Stimulated activated CD4-positive, alpha-beta T cell treated with anti-CD3 and anti-CD28 coated beads, Interleukin-12 subunit alpha, Interleukin-12 subunit beta, amount 100 ng/mL, for 4 hours (primary cell): ENCODE measurements at places on chromosomes 1 and 21.

DNA sequence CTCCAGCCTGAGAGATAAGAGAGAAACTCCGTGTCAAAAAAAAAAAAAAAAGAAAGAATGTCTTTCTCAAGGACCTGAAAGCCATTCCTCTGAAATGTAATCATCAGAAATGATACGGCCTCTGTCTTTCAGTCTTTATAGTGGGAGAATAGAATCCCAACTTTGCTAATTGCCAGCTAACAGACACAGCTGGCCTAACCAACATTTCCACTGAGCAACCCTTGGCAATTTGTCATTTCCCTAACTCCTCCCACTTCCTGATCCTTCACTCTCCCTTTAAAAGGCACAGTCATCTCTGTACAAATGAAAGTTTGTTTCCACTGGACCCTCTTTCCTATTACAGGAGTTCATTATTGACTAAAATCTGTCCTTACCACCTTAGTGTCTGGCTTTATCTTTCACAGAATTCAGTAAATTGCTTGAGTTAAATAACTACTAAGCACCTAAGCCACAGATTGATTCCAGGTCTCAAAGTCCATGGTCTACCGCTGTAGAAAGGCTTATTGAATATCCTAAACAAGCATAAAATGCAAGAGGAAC lies 4.3 kb upstream of the CBR1 start:
- DNase-seq = no peak

DNA sequence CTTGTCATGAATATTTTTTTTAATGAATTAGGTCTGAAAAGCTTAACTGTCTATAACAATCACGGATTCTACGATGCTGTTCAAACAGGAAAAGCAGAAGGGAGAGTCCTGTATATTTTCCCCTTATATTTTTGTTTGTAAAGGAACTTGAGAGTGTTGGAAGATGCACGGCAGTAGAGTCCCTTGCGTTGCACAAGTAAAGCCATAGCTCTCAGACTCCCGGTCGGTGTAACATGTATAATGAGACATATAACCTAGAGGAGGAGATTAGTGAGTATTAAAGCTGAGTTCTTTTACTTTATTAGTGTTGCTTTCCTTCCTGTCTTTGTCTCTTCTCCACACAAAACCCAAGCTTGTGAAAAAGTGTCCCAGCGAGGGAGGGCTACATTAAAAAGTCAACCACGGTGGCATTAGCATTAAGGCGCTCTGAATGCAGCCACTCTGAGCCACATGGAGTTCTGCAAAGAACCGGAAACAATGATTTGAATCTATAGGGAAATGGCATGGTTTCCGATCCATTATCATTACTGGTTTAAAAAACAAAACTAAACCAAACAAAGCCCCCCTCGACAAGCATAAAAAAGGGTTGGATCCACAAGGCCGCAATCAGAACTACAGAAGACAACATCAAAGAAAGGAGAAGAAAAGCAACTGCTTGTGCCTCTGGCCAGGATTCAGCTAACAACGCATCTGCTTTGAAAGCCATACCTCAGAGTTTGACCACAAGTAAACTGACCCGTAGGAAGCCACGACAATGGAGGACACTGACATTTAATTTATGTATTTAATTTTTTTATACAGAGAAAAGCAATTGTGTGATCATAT lies 356.8 kb downstream of the LMO4 start:
- DNase-seq = no peak

DNA sequence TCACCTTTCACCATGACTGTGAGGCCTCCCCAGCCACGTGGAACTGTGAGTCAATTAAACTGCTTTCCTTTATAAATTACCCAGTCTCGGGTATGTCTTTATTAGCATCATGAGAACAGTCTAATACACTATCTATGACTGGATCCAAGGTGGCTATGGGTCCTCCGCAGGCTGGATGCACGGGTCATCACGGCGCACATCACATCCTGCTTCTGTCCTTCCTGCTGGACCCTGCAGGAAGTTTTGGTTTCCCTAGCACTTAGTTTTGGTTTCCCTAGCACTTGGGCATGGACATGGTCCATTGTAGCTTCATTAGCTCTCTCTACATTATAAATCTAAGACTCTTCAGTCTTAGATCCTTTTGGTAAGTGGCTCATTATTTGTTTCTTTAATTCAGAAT lies 14.2 kb upstream of the PHC2 start:
- DNase-seq = no peak

- no peak for DNase-seq
These were observed 567.2 kb downstream of the SMYD3 start for GRCh38 chr1:245939756-245940345.

DNA sequence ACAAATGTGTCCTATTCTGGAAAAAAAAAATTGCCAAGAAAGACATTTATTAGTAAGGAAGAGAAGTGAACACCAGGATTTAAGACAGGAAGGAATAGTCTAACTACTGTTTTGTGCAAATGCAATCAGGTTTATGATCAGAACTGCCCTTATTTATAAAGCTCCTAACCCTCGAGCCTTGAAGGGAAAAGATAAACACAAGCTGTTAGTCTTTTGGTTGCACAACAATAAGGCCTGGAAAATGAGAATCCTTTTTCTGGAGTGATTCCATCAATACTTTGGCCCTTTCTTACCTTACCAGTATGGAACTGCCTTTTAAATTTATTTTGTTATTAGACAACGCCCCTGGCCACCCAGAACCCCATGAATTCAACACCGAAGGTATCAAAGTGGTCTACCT lies 52.9 kb downstream of the SNRPE start:
- DNase-seq = no peak

DNA sequence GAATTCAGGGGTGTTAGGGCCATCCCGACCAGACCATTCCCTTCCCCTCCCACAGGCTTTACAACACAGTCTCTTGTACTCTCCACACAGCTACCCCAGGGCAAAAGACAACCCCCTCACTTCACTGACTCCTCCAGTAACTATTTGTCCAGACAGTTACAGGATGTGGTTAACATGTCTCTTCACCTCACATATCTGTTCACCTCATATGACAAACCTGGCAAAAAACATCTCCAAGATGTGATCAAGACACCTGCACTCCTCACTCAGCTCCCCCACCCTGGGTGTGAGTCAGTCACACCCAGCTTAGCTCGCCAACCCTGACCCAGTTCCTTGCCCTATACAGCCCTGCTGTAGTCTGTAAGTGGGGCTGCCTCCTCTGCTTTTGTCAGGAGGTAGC lies 490.5 kb upstream of the CHRM3 start:
- no peak for DNase-seq

DNA sequence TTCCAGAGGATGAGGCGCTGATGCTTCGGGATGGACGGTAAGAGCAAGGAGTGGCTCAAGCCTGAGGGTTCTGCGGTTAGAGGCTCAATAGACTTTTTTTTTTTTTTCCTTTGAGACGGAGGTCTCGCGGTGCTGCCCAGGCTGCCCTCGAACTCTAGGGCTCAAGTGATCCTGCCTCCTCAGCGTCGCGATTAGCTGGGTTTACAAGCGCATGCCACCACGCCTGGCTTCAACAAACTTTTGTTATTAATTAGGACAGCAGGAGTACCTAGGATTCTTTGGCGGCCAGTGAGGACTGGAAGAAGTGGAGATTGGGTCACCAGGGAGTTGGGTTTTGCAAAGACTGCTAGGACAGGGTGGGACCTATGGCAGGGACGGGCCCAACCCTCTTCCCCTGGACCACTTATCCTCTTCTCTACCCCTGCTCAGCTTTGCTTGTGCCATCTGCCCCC lies 587 bp downstream of the SCNM1 start:
- DNase-seq = no peak

- no peak for DNase-seq
These were observed 3.1 kb downstream of the PTGFRN start for GRCh38 chr1:116912846-116913245.

- no peak for DNase-seq
These were observed 73.3 kb upstream of the TINAGL1 start for GRCh38 chr1:31502926-31503511.

DNA sequence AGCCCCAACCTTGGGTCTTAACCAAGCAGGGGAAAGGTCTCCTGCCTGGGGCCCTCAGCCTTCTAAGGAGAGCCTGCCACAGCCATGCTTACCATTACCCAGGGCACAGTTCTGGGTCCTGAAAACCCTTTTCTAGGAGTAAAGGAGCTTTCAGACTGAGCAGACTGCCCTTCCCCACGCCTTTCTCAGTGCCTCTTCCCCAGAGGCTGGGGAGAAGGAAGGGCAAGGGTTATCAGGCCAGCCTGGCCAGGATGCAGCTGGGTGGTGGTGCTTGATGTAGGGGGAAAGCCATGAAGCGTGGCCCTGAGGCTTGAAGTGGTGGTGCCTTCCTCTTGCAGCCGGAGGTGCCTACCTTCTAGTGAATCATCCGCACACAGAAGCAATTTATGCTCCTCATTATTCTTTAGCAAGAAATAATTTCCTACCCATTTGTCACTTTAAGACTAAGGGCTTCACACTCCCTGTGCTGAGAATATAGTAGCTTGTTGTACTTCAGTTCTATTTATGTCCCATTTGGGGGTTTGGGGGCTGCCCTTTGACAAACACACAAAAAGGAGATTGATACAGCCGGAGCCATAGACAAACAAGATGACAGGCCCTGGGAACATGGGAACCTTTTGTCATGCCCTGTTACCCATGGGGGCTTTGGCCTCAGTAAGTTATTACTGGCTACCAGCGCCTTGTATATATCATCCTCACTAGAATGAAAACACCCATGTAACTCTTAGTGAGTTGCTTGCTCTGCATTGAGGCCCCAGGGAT lies 40.7 kb downstream of the MAN1C1 start:
- no peak for DNase-seq

GRCh38 chr1:186849271-186849671 lies 20.5 kb downstream of the PLA2G4A start:
- DNase-seq = no peak

- no peak for DNase-seq
These were observed 2.4 kb upstream of the GOLT1A start for GRCh38 chr1:204216236-204216635.

- peak; percentile 42 for DNase-seq
These were observed 7.3 kb downstream of the F11R start for GRCh38 chr1:161013488-161014230.

- DNase-seq = no peak
These were observed 1.7 kb upstream of the DUSP10 start for GRCh38 chr1:221743416-221744208.

- DNase-seq = no peak
These were observed 48.3 kb downstream of the HTR6 start for GRCh38 chr1:19712928-19713327.

GRCh38 chr1:29827801-29828525 lies 591.6 kb downstream of the PTPRU start:
- DNase-seq = no peak

- DNase-seq = no peak
These were observed 187.1 kb upstream of the CACYBP start for GRCh38 chr1:174812656-174813055.

DNA sequence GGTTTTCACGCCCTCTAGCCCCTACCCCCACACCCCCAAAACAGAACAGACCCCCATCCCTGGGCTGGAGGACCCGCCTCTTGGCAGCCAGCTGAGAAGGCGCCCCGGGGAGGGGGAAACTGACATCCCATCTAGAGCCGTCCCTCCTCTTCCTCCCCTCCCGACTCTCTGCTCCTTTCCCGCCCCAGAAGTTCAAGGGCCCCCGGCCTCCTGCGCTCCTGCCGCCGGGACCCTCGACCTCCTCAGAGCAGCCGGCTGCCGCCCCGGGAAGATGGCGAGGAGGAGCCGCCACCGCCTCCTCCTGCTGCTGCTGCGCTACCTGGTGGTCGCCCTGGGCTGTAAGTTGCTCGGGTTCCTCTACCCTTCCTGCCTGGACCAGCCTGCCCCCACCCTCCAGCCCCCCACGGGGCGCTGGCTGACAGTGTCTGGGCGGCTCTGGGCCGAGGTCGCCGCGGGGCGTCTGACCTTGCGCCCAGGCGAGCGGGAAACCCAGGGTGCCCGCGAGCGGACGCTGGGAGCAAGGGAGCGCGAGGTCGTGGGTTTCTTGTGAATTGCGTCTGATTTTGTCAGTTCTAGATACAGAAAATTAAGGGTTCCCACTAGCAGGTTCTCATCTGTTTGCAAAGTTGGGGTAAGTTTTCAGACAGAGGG lies 618 bp downstream of the JAM2 start:
- peak; percentile 35 for DNase-seq

DNA sequence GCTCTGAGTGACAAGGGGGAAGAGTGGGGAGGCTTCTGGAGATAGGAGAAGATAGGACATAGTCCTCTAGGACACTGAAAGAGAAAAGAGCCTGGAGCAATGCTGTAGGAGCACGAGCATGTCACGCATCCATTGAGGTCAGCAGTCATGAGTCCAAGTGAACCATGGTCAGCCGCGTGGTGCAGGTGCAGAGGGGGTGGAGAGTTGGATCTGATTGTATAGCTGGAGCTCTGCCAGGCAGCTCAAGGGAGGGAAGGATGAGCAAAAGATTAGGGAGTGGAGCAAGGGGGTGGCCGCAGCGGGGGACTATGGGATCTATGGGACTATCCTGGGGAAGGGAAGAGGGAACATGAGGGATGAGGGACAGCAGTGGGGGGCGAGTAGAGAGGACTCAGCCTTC lies 14.0 kb downstream of the PADI1 start:
- DNase-seq = no peak

GRCh38 chr1:198361237-198361767 lies 179.2 kb downstream of the ATP6V1G3 start:
- no peak for DNase-seq

DNA sequence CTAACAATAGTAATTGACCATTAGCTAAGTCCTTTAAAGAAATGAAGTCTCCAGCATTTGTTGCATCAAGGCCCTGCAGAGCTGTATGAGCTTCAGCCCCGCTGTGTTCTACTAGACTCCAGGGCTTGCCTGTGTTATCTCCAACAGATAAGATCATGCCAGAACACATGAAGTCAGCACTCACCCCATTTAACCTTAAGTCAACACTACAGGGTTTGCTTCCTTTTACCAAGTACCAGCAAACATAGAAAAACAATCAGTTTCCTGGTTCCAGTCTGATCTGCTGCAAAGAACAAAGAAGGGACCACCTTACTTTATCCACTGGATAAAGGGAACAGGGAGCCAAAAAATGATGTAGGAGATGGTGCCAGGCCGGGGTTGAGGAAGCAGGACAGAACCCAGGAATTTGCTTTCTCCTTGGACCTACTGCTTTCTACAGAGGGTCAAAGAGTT lies 41.3 kb upstream of the ENAH start:
- DNase-seq = no peak

DNA sequence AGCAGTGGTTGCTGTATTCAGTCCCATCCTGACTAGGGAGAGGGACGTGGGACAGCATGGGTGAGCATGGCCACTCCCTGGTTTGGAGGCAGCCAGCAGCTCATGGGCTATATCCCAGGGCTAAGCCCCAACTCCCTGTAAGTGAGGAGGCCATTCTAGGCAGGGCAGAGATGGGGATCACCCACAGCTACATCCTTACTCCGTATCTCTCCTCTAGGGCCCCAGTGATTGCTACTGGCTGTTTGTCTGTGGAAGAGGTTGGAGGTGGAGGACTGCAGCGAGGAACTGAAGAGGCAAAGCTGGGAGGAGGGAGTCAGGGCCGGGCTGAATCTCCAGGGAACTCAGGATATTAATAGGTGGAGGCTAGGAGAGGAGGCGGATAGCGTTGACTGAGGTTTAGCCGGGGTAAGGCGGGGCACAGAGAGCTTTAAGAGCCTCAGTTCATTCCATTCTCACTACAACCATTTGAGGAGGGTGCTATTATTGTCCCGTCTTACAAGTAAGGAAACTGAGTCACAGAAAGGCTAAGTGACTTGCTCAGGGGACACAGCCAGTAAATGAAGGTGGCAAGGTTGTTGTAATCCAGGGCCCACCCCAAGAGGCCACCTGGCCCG lies 6.8 kb downstream of the OLIG2 start:
- DNase-seq = no peak

- no peak for DNase-seq
These were observed 117.7 kb upstream of the SLC44A3 start for GRCh38 chr1:94702442-94702815.
